ENCODE measurements at places on chromosomes 12 and 14. TPM values are rescaled to one million over a fixed set of nuclear protein-coding genes. Genes with fewer than 3 reads are reported as not detected.

Gene HRK
- 1.1 TPM for total RNA-seq

Gene COCH
- 27.1 TPM for total RNA-seq

Gene MYH6
- 0.03 TPM for total RNA-seq

Gene PLCZ1
- not detected for total RNA-seq

All from A549 treated with GW870086 at 1 μM for 4 hours (cell line).